AG10803 (cell line): ENCODE measurements at places on chromosomes 2 and 18.

GRCh38 chr2:223760838-223761502 lies 76.4 kb downstream of the AP1S3 start:
- peak; percentile 76 for DNase-seq

- peak; percentile 5 for DNase-seq
These were observed 417.9 kb downstream of the TGIF1 start for GRCh38 chr18:3867864-3868311.

DNA sequence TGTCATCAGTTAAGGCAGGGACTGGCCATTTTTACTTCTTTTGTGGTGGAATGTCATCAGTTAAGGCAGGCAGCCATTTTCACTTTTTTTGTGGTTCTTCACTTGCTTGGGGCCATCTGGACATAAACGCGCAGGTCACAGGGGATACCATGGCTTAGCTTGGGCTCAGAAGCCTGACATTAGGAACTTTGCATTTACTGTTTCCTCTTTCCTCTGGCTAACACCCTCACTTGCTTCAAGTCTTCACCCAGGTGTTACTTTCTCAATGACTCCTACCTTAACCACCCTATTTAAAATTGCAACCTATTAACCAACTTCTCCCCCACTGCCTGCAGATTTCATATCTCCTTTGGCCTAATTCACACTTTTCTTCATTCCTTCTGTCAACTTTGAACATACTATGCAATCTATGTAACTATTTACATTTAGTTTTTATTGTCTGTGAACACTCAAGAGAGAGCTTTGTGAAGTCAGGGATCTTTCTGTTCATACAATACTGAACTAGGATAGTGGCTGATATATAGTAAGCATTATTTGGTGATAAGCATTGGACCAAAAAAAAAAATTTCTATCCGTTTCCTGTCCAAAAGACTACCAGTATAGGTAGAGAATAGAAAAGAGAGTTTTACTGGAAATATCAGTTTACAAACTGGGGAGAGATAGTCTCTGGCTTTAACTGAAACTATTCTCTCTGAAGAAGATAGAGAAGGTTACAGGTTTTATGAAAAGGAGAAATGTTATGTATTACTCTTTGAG lies 600.1 kb upstream of the ZNF804A start:
- DNase-seq = no peak

- peak; percentile 47 for DNase-seq
These were observed 24.1 kb downstream of the MRPL35 start for GRCh38 chr2:86223140-86223926.

- DNase-seq = no peak
These were observed 309.2 kb downstream of the AGAP1 start for GRCh38 chr2:235803028-235803427.

GRCh38 chr2:763766-764525 lies 86.7 kb upstream of the TMEM18 start:
- DNase-seq = peak; percentile 33

DNA sequence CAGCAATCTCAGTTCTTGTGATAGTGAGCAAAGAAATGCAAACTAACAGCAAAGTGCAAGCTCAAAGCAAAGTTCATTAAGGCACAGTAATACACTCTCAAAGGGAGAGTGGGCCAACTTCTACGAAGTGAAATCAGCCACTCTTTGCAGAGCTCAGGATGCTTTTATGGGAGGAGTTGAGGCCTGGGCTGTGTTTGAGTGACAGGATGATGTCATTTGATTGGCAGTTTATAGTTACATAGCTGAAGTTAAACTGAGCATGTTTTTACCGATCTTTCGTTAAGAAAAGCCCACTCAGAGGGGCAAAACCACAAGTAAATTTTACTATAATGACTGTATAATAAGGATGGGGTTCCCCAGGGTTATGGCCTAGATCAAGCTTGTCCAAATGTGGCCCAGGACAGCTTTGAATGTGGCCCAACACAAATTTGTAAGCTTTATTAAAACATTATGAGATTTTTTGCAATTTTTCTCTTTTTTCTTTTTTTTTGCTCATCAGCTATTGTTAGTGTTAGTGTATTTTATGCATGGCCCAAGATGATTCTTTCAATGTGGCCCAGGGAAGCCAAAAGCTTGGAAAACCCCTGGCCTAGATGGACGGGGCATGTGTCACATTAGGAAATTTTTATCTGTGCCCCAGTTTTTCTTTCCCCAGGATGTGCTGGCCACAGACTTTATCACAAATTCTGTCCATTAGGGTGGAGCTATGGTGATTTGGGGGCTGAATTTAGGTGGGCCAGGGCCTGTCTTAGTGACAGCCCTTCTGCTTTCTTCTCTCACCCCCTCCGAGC lies 8.3 kb upstream of the DNAH7 start:
- no peak for DNase-seq

DNA sequence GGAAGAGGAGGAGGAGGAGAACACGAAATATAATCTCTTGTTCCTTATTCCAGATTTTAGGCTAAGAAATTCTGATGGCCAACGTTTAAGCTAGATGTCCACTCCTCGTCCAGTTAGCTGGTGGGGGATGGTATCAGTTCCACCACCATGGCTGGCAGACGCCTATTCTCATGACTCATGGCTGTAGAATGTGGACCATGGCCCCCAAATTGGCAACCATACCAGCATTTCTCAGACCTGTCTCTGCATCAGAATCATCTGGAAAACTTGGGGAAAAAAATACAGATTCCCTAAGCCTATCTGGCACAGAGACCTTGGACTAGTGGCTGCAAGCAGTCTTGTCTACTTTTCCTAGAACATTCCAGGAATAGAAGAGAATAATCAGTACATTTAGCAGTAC lies 267.7 kb upstream of the SIX2 start:
- no peak for DNase-seq

DNA sequence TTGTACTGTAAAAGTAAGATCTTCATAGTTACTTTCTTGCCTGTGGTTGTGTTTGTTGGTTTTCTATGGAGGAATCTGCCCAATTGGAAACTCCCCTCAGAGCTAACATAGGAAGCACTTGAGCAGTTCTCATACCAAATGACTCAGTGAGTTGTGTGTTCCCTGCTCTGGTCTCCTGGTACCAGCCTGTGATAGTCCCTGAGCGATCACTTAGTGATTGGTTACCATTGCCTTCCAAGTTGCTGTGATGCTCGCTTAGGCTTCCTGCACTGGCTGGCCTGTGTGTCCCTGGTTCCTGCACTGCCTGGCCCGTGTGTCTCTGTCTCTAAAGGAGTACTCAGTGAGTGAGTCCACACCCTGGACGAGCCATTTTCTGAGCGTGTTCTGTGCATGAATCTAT lies 133.0 kb downstream of the MAP4K4 start:
- DNase-seq = peak; percentile 60

- DNase-seq = no peak
These were observed 19.1 kb upstream of the BCL2L11 start for GRCh38 chr2:111101592-111101991.

DNA sequence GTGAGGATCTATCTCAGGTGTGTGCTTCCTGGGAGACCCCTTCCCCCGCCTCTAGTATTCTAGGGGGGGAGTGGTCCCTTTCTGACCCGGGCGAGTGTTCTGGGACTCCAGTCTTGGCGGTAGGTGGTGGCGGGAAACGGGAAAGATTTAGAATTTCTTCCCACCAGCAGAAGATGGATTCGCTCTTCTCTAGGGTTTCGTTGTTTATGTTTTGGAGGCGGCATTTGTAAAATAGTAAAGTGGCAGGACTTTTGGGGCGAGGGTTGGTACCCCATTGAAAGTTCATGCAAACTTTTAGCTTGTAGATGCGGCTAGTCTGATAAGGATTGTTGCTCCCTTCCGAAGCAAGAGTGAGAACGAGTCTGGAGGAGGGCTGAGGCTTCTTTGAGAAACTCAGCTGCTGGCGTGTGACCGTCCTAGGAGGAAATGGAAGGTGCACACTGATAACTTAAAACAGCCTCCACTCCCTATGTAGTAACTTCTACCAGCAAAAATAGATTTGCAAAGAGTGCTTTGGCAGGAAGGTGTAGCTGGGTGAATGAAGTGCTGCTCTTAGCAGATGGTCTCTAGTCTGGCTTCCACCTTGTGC lies 412 bp downstream of the GPD2 start:
- DNase-seq = no peak

DNA sequence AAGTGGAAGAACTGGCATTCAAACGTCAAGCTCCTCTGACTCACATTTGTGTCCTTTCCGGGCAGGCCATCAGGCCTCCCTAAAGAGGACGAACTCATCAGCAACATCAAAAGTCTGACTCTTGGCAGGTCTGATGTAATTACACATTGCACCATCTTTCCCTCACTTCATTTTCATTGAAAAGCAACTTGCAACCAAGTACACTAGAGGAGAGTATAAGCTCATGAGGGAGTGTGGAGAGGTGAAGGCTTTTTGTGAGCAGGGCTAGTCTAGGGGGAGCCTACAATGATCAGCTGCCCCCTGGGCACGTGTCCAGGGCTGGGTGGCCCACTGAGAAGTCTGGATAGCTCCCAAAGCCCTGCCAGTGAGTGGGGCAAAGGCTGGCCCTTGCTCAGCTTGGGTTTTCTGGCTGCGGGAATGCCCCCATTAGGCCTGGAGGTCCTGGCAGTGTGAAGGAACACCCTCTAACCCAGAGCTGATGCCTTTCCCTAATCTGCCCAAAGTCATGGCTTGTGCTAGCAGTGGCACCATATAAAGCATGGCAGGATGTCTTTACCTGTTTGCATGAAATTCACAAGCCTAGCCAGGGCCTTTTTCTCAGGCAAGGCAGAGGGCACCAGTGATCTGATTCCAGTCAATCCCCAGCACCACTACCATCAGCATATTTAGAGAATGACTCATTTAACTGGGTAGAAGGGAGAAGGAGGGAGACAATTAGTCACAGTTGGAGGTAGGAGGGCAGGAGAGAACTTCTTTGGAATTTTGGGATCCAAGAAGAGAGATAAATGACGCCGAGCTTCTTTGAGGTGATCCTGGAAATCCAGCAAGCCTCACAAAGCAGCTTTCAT lies 8.5 kb upstream of the DAW1 start:
- DNase-seq = peak; percentile 83

DNA sequence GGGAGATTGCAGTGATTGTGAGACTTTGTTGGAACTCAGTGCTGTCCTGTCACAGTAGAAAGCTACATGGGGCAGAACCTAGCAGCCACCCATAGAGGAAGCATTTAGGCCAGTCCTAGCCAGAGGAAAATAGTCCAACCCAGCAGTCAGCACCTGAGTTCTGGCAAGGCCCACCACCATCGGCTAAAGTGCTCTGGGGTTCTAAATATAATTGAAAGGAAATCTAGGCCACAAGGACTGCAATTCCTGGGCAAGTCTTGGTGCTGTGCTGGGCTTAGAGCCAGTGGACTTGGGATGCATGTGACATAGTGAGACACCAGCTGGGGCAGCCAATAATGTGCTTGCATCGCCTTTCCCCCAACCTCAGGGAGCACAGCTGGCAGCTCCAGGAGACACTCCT lies 28.9 kb upstream of the ACTR2 start:
- peak; percentile 39 for DNase-seq

GRCh38 chr2:151299920-151300539 lies 10.6 kb upstream of the NMI start:
- DNase-seq = peak; percentile 27

- peak; percentile 27 for DNase-seq
These were observed 23.3 kb upstream of the MC5R start for GRCh38 chr18:13800505-13801259.

DNA sequence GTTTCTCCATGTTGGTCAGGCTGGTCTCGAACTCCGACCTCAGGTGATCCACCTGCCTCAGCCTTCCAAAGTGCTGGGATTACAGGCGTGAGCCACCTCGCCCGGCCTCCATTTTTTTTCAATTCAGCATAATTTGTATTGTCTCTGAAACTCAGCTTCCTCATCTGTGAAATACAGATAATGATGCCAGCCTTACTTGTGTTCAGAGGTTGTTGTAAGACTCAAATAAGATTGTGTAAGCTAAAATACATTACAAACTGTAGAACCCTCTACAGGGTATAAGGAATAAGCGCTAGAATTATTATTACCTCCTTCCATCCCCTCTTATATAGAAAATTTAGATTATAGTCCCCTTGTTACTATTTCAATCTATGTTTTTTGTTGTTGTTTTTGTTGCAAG lies 24.8 kb upstream of the STARD7 start:
- DNase-seq = no peak

GRCh38 chr2:102233132-102233884 lies 46.5 kb downstream of the IL1RL2 start:
- no peak for DNase-seq

- DNase-seq = no peak
These were observed 14.0 kb upstream of the BCL2L11 start for GRCh38 chr2:111106706-111107105.

DNA sequence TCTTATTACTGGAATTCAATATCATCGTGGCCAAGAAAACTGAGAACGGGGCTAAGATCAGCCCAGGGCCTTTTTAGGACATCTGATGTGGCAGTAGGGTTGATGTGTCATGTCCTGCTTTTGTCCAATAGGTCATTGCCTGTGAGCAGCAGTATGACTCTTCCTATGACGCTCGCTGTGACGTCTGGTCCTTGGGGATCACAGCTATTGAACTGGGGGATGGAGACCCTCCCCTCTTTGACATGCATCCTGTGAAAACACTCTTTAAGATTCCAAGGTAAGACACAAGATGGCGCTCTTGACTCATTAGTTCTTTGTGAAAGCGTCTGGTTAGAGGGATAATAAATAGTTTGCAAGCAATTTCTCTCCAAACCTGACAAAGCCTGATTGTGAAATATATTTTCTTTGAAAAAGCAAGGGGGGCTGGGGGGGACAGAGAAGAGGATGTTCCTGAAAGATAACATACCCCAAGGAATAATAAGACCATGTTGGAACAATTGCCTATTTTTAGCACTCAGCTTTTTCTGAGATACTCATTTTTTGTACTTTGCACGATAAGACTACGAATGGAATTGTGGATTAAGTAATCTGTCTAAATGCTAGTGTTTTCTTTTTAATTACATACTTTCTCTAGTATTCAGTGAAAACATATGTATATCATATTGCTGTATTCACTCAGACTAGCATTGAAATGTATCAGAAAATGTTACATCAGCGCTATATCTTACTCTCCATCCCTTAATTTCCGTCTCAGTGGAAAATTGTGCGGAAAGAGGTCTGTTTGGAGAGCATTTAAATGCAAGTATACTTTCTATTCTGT lies 58.1 kb downstream of the MYO3B start:
- peak; percentile 36 for DNase-seq

- DNase-seq = peak; percentile 40
These were observed 1.5 kb upstream of the VSNL1 start for GRCh38 chr2:17538844-17539554.

DNA sequence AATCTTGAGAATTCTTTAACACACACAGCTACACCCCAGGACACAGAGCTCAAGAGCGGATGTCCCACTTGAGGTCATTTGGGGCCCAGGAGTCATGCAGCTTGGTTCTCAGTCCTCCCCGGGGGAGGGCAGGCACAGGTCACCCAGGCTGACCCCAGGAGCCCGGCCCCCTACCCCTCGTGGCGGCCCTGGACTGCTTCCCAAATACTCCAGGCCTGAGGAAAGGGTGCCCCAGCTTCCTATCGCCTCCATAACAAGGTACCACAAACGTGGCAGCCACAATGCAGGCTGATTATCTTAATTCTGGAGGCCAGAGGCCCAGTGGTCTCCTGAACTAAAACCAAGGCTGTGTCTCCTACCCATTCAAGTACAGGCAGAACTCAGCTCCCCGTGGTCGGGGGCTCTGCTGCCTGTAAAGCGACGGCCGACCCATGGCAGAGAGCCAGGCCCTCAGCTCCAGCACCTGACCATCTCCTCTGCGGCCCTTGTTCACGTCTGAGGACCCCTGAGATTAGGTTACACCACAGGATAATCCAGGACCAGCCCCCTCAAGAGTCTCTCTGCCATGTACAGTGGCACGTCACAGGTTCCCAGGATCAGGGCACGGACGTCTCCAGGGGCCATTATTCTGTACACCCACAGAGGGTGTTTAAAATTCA lies 10.5 kb downstream of the SLC66A2 start:
- DNase-seq = no peak
